Breast epithelium (tissue), 4 donors: ENCODE measurements at places on chromosomes 7 and 10. TPM values are rescaled to one million over a fixed set of nuclear protein-coding genes. Genes with fewer than 3 reads are reported as not detected.

DNA sequence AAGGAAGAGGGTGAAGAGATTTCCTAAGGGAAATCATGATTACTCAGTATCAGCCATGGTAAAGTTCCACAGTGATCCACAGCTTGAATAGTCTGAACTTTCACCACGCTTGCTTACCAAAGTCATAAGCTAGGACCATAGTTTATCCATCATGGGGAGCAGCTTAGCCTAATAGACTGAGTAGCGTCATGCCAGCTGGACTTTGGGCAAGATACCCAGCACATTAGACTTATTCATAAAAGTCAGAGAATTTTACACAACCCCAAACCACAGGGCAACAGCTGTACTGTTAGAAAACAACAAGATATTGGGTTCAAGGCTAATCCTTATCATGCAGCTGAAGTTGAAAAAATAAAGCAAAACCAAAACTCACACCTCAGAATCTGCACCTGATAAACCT is 491.0 kb downstream of the XPNPEP1 start:
- no peaks in the 10 kb centered on the region for H3K4me1 ChIP-seq
- no peak overlapping the region for H3K4me3 ChIP-seq
- DNase-seq, result no peak

The TAS2R4 gene
- total RNA-seq, result 1.9 TPM

The CACNB2 gene
- total RNA-seq, result 0.48 TPM

The TPK1 gene
- total RNA-seq, result 9.8 TPM

DNA sequence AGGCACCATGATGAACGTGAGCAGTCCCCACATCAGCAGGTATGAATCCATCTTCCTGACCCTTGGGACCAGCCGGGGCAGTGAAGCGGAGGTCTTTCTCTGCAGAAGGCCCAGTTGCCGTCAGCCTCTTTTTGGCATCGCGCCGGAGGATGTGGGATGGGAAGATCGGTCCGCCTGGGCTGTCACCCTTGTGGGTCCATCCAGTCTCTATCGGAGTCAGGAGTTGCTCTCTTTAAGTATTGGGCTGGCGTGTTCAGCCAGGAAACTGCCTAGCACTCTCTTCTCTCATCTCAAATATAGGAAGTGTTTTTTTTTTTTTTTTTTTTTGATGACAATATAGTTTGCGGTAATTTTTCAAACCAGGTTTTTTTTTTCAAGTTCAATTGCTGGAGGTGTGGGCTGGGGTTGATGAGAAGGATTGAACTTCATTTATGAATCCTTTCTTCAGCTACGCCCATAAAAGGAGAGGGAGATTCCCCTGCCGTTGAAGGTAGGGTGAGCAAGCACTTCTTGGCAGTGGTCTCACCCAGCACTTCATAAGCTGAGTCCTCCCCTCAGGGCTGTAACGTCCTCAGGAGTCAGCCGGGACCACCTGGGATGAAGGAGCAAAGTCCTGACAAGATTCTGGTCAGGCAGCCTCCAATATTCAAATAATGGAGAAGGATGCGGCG is at the start of gene IL2RA:
TSS of gene IL2RA (minus strand) at position 267 of the 671 bp plus-strand sequence. CDS start at position 51, 216 bp downstream.
- no peak for DNase-seq
- no peaks in the 10 kb centered on the region for H3K4me1 ChIP-seq
- H3K27me3 ChIP-seq, result no peaks in the 10 kb centered on the region
- no peak within 1 kb of the TSS for H3K4me3 ChIP-seq

- H3K4me3 ChIP-seq, result no peak overlapping the region
- H3K27me3 ChIP-seq, result no peaks in the 10 kb centered on the region
- H3K36me3 ChIP-seq, result peaks cover 22% of the 10 kb centered on the region
- no peak for DNase-seq
These were observed 8.1 kb downstream of the TFAM start for GRCh38 chr10:58393317-58393716.
